ENCODE measurements at places on chromosomes 7 and 10.
A peak's percentile ranks its signal among the peaks of the same experiment; 100 is the strongest.

- DNase-seq: no peak
These were observed 254.6 kb downstream of the PTEN start for GRCh38 chr10:88117869-88118632.

DNA sequence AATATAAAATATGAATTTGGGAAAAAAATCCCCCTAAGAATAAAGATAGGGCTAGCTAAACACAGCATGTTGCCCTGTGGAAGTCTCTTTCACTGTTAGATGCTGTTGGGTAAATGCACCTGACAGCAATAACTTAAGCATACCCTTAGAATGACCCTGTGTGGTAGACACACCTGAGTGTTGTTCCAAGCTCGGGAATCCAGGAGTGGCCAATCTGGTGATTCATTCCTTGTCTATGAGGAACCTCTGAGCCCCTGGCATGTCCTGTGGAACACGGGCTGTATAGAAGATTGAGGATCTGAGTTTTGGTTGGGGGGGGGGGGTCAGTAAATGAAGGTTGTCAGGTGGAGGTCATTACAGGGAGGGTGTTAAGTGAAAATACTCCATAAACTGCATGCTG, 730.0 kb upstream of the IGFBP3 start:
- no peak for DNase-seq

DNA sequence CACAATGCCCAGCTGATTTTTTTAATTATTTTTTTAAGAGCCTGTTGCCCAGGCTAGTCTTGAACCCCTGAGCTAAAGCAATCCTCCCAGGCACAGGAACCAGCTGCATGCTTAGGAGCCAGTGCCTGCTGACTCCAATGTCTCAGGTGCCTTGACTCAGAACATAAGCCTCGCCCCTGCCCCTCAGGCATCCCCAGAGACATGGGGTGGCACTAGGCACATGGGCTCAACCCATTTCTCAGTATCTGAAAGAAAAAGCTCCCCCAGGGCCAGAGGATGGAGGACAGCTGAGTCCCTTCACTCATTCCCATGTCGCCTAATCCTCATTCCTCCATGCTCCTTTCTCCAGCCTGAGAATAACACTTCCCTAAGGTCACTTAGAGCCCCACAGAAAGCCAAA, 39.1 kb downstream of the KCNH2 start:
- no peak for DNase-seq

DNA sequence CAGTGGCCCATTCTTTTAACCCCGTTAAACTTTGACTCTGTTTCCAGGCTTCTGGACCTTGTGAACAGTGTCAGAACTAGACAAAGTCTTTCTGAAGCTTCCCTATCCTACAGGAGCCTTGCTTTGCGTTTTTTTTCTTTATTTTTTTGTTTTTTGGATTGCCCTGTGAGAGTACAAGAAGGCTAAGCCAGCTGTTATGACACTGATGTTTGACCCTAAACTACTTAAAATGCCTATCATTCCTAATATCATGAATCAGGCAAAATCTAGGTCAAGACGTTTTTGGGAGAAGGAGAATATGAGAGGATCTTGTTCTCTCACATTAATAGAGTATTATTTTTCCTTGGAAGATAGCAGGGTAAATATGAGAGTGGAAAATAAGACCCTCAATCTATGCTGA, 79.8 kb downstream of the EPDR1 start:
- no peak for DNase-seq

DNA sequence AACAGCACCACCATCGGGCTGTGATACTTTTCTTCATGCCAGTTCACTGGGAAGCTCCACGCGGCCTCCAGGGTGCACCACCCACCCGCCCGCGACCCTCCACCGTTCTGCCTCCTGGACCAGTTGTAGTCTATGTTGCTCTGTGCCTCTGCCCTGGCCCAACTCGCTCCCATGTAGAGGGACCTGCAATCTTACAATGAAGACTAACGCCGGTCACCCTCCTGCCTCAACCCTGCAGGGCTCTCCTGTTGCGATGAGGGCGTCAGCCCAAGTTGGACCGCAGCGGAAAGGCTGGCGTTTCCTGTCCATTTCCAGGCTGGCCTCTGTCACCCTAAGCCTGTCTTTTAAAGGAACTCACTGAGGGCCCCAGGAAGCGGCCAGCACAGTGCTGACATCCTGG, 34.9 kb downstream of the IL15RA start:
- DNase-seq: peak; percentile 52

DNA sequence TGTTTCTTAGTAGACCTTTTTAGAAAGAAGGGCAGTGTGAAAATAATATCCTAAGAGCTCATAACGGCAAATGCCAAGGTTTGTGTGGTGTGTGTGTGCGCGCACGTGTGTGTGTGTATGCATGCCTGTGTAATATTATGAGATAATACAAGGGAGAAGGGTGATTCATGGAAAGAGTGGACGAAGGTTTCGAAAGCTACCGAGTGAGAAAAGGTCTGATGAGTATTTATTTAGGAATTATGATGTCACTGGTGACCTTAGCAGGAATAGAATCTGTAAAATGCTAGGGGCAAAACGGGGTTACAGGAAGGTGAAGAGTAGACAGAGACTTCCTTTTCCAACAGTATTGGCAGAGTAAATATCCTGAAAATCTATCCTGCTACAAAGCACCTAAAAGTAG, 107.3 kb downstream of the AHR start:
- no peak for DNase-seq

DNA sequence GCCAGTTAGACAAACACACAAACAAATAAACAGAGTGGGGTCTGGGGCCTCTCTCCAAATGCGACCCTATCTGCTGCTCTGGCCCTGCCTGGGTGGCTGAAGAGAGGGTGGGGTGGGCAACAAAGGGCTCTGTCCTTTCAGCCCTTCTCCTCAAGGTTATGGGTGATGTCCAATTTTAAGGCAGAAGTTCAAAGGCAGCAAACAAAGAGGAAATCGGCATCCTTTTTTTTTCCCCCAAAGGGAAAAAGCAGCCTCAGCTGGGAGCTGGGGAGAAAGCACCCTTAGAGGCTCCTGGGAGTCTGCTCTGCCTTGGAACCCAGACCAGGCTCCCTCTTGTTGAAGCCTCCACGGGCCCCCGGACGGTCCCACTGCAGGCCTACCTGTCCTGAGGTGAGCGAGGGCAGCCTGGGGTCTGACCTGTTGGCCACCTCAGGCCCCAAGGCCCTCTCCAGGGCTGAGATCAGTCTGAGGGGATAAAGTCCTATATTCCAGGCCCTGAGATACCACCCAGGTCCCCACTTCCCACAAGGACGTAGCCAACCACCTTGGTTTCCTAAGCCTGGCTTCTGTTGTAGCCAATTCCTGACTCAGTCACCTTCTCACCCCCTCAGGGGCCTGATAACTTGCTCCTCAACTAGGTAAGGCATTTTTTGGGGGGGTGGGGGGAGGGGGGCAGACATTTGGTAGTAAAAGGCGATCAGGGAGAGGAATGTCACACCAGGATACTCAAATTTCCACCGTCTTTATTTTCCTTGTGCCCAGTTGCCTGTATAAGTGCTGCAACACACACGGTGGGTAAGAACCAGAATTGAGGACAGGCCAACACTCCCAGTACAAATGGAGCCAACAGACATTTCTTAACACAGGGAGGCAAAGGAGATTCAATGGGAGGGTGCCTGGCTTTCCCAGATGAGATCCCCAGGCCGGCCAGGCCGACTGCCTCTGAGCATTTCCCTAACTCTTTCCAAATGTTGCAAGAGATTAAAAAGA, 4.3 kb downstream of the HOXA11 start:
- DNase-seq: no peak

DNA sequence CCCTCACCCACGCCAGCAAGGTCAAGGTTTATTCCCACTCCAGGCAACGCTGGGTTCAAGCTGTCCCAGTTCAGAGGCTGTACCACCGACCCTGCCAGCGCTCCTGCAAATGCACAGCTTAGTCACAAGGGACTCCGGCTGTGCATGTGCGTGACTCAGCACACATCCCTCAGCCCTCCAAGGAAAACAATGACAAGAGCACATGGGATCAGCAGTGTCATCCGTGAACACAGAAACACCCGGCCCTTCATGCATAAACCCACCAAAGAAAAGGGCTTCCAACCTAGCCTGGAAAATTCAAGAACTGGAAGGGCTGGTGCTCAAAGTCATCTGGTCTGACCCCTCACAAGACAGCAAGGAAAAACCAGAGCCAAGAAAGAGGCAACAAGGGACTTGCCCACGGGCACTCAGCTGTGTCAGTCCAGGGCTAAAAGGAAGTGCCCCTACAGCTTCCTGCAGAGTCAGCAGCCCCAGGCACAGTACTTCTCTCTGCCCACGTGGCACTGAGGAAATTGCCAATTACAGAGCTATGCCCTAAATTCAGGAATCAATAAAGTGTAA, 106.1 kb downstream of the KCNMA1 start:
- peak; percentile 34 for DNase-seq

All from globus pallidus (tissue), 1 donor.